ENCODE measurements at places on chromosomes 6 and 20.
A peak's percentile ranks its signal among the peaks of the same experiment; 100 is the strongest.

GRCh38 chr6:152984513-152984872, 1.7 kb upstream of the FBXO5 start:
- DNase-seq, result no peak

DNA sequence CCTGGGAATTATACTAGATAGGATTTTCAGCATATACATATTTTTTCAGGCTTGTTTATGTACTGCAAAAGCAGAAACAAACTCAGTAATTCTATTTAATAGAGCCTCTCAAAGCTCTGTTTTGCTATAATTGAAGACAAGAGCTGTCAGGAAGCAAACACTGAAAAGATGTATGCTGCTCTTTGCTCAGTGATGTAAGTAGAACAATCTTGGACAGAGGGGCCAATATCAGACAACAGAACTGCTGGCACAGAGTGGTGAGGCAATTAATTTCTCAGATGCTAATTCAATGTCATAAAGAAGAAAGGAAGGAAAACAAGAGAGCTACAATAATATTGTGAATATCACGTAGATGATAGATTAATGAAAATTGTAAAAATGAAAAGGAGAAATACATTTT, 663.3 kb upstream of the ADGRB3 start:
- DNase-seq, result no peak

DNA sequence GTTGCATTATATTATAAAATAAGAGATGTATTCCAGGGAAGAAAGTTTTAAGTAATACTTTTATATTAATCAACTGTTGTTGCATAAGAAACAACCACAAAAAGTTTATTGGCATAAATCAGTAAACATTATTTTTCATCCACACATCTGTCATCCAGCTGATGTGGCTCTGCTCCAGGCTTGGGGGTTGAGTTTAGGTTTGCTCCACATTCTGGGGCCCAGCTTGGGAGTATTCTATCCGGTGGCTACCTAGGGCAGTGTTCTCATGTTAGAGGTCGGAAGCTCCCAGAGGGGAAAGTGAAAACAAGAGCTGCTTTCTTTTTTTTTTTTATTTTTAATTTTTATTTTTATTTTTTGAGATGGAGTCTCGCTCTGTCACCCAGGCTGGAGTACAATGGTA, 728.4 kb upstream of the FLRT3 start:
- DNase-seq, result no peak

DNA sequence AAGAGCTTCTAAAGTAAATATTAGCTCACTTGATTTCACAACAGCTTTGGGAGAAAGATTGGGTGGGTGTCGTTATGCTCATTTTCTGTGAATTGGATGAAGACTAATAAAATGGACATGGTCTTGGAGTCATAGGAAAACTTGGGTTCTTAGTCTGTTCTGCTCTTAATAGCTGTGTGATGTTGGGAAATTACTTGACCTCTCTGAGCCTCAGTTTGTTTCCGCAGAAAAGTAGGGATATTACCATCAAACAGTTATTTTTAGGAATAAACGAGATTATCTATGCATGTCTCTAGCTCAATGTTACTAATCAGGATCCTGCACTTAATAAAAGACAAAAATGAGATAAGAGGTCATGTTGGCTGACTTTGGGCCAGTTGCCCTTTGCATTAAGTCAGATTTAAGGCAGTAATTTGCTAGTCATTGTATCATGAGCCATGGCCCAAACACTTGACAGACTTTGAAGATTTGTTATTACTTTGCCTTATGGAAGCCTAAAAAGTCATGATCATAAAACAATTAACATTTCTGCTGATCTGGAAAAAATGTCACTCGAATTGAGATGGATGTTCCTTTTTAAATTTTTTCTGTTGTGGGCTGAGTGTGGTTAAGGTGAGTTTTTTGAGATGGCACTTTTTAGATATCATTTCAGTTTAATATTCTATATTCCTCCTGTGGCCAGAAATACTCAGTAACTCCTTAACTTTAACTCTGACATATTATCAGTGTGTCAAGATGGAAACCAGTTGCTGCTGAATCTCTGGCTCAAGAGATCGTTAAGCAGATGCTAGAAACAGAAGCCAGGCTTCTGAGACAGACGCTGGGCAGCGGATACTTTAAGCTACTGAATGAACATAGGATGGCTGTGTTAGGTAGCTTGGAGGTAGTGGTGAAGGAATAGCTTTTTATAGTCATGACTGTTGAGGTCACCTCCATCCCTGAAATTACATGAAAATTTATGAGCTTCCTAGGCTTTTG, 291.6 kb downstream of the PHF3 start:
- DNase-seq, result no peak

GRCh38 chr20:36128463-36129159, 25.9 kb upstream of the EPB41L1 start:
- no peak for DNase-seq

DNA sequence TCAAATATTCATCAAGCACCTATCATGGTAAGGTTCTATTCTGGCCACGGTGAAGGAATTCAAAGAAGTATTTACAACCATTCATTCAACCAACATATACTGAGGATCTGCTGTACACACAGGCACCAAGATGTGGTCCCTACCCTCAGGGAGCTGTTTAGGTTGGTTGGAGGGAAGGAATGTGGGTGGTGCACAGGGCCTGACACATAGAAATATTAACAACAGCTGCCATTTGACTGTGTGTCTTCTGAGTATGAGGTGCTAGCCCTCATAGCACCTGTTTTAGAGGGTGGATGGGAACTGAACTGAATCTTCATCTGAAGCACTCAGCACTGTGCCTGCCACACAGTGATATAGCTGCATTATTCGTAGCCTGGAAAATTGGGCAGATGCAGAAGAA, 7.3 kb downstream of the SNPH start:
- DNase-seq, result no peak

- DNase-seq, result no peak
Measured at GRCh38 chr6:131917763-131918649, 33.2 kb downstream of the CCN2 start.

GRCh38 chr20:4937407-4938319, 63.6 kb downstream of the SLC23A2 start:
- DNase-seq, result peak; percentile 80

DNA sequence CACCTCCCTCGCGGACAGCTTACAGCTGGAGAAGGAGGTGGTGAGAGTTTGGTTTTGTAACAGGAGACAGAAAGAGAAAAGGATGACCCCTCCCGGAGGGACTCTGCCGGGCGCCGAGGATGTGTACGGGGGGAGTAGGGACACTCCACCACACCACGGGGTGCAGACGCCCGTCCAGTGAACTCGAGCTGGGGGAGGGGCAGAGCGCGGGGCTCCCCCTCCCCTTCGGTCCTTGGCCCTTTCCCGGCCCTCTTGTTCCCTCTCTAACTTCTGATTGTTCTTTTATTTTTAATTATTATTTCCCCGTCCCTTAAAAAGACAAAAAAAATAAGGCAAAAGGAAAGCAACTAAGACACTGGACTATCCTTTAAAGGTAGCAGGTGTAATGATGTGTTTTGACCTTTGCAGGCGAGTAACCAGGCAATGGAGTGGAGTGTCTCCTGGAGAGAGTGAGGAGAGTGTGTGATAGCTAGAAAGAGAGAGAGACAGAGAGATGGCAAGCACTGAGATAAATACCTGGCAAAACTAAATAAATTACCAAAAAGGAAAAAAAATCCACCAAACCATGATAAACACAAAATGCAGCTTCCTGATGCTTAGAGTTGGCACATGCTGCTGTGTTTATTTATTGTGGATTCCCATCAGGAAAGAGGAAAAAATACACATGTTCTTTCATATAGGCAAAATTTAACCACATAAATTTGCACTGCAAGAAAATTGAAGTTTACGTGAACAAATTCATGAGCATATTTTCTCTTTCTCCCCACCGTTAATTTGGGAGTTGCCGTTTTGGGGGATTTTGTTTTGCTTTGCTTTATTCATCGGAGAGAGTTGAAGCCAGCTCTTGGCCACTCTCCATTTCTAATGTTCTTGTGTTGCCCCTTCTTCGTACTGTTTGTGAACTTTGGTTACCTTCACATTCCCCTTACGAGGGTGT, 1.9 kb downstream of the POU3F2 start:
- no peak for DNase-seq

DNA sequence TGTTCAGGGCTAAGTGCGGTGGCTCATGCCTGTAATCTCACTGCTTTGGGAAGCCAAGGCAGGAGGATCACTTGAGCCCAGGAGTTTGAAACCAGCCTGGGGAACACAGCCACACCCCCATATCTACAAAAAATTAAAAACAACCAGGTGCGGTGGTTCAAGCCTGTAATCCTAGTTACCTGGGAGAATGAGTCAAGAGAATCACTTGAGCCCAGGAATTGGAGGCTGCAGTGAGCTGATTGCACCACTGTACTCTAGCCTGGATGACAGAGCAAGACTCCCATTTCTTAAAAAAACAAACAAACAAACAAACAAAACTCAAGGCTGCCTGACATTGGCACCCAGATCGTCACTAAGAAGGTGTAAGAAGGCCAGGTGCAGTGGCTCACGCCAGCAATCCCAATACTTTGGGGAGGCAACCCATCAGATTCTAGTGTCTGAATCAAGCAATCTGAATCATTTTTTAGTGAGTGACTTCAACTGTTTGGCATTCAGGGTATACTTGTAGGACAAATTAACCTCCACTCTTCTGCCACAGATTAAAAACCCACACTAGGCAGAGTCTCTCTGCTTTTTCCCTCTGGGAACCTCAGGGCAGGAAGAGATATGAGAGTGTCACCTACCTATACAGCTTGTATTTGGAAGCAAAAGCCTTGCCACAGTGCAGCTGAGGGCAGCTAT, 6.1 kb downstream of the PLAGL2 start:
- no peak for DNase-seq

DNA sequence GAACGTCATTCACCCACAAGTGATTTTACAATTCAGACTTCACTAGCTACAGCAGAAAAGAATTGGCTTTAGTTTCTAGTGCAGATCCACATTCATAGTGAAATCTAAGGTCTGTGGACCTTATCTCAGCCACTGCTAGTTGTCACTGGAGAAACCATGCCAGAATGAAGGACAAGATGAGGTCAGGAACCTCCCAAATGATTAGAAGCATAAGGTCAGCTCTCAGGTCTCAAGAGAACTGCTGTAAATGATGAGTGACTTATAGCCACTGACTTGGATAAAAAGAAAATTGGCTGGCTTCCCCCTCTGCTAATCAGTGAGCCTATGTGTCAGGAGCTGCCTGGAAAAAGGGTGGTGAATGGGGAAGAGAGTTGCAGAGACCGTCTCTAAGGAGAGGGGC, 265.3 kb upstream of the BMP2 start:
- DNase-seq, result no peak

All from SHP77 treated with DMSO at 0.1 percent for 48 hours (cell line).